ENCODE measurements at places on chromosomes 5 and 9.
A peak's percentile ranks its signal among the peaks of the same experiment; 100 is the strongest.

DNA sequence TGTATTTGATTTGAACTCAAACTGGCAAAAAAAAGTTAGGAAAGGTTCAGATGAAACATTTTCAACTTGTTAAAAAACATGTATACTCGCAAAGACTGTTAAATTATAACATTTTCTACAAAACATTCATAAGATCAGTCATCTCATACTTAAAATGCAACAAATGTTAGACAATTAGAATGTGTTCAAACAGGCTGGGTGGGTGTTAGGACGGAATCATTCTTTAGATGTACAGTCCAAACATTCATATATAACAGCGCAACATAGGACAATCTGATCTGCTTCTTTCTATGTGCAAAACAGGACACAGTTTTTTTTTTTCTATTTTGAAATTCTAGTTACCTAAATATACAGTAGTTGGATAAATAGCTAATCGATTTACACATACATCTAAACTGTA is 22.2 kb downstream of the IL4 start:
- no peak for DNase-seq

- DNase-seq: no peak
Measured at GRCh38 chr5:109567374-109568044, 122.2 kb upstream of the MAN2A1 start.

- DNase-seq: no peak
Measured at GRCh38 chr5:53545744-53546143, 14.7 kb upstream of the NDUFS4 start.

DNA sequence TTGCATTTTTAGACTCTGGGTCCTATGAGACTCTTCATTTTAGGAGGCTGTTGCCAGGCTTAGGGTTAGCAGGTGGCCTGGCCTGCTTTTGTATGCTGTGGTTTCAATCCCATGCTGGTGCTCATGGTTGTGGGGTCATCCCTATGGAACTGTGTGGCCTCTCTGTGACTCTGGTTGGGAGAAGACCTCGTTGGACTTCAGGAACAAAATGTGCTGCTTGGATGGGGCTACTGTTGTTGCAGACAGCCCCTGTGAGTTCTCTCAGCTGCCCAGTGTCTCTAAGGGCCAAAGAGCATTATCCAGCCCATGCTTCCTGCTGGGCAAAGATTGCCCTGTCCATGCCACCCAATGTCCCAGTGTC is 169.5 kb upstream of the S1PR3 start:
- DNase-seq: no peak

GRCh38 chr5:134139891-134140469 is 25.5 kb downstream of the TCF7 start:
- no peak for DNase-seq

DNA sequence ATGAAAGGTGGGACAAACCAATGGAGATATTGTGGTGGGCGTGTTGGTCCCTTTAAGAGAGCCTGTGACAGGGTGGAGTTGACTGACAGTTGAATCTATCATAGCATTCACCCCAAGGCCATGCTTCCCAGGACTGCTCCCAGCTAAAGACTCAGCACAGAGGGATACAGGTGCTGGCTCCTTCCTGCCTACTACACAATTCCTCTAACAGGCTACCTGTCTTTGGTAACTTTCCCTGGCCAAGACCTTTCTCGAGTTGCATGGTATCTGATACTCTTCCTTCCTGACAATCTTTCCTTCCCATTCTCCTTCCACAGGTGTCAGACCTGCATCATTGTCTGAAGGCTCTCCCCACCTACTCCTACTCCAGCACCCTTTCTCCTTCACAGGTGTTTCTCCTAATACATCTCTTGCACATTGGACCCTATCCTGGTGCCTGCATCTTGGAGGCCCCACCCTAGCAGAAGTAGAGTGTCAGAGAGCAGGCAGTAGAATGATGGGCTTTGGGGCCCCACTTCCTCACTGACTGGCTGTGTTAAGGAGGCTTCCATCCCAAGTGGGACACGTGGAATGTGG is 120.7 kb upstream of the ALDH1B1 start:
- no peak for DNase-seq

DNA sequence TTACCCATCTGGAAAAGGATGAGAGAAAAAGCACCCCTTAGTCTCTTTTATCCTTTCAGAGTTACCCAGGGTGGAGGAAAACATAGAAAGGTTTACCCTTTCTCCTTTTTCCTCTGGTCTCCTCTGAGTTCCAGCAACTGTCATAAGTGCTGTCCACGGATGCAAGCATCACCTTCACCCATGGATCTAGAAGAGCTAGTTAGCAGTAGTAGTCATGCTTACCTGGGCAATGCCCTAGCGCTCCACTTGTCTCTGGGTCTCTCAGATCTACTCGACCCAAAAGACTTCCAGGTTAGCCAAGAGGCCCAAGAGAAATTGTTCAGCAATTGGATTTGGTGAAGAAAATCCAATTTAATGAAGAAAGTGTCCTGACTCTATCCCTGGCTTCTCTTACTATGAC is 656.2 kb upstream of the PTPRD start:
- no peak for DNase-seq

GRCh38 chr9:135811801-135812200 is 95.5 kb downstream of the CAMSAP1 start:
- DNase-seq: no peak

GRCh38 chr9:138080979-138081378 is 203.4 kb downstream of the CACNA1B start:
- no peak for DNase-seq

- DNase-seq: no peak
Measured at GRCh38 chr9:96214635-96215034, 87.3 kb downstream of the HSD17B3 start.

- DNase-seq: no peak
Measured at GRCh38 chr5:6902094-6902493, 188.9 kb downstream of the TENT4A start.

DNA sequence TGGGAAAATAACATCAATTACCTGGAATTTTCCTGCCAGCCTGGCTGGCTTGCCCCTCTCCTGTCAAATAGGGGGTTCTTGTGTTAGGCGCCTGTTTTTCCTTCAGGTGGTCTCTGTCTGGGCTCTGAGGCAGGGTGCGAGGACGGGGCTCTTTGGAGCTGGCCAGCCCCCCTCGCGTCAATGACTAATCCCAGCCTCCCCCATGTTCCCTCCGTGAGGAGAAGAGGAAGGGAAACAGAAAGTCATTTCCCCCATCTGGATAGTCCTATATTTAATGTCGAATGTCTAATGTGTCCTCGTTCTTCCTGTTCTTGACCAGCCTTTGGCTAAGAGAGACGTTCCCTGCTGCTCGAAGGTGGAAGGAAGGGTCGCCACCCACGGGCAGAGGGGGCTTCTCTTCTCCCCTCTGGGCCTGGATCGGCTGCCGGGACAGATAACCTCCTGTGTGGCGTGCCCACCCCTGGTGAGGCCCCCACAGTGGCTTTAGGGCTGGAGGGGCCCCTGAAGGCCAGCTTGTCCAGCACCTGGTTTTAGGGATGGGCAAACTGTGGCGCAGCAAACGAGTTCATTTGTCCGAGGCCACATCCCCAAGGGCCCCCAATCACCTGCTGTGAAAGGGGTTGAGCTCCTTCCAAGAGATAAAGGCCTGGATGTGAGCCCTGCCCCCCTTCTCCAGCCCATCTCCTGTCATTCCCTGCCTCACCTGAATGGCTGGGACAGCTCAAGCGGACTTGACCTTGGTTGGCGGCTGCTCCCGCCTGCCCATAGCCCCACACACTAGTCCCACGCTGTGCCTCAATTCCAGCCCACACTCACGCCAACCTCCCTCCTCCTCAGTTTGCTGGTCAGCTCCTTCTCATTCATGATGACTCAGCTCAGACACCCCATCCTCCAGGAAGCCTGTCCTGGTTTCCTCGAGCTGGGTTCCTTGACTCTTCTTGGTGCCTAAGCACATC is 35.9 kb upstream of the UNC5A start:
- DNase-seq: no peak

DNA sequence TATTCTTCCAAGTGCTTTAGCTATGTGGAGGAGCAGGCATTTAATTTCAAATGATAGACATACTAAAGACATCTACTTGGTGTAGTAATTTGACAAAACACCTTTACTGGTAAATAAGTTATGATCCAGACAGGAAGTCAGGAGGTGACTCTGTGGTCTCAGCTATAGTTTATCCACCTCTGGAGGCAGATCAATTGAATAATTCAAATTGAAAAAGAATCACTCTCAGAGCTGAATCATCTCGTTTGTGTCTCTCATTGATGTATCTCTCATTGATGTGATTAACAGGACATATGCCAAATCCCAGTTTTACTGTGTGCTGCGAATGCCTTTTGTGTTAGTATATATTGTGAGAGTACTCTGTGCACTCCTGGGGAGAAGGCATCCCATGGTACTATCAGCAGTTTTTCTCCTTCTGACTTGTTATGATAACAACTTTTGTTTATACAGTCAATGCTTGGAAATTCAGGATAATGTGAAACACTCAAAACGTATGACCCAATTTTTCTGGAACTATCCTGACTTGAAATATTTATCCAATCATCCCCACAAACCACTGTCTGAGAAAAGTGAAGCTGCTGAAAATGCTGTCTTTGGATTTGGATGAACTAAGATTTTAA is 48.5 kb upstream of the DAB2 start:
- no peak for DNase-seq

- no peak for DNase-seq
Measured at GRCh38 chr9:87573841-87574342, 76.2 kb downstream of the DAPK1 start.

DNA sequence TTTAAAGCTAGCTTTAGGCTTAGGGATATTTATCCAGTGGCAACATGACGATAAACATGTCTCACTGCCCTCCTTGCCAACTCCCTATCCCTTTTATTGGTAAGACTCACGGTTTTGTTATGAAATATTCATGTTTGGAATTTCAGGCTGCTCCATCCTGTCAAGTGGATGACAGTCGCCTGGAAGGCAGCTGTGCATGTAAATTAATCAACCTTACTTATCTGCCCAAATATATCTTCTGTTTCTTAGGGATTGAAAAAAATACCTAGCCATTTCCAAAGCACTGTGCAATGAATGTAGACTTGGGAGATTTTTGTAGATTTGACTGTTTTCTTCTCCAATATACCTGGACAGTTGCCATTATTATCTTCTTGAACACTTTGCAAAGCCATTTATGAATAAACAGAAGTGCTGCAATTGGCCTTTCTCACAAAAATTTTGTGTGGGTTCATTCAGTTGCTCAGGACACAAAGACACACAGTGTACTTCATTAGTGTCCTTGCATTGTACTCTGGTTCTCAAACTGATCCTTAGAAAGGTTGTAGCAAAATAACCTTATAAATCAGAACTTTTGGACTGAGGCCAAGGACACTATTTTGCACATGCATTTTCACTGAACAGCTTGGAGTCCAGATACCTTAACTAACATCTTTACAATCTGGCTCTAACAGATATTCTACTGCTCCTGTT is 889.4 kb upstream of the SEMA6A start:
- no peak for DNase-seq

DNA sequence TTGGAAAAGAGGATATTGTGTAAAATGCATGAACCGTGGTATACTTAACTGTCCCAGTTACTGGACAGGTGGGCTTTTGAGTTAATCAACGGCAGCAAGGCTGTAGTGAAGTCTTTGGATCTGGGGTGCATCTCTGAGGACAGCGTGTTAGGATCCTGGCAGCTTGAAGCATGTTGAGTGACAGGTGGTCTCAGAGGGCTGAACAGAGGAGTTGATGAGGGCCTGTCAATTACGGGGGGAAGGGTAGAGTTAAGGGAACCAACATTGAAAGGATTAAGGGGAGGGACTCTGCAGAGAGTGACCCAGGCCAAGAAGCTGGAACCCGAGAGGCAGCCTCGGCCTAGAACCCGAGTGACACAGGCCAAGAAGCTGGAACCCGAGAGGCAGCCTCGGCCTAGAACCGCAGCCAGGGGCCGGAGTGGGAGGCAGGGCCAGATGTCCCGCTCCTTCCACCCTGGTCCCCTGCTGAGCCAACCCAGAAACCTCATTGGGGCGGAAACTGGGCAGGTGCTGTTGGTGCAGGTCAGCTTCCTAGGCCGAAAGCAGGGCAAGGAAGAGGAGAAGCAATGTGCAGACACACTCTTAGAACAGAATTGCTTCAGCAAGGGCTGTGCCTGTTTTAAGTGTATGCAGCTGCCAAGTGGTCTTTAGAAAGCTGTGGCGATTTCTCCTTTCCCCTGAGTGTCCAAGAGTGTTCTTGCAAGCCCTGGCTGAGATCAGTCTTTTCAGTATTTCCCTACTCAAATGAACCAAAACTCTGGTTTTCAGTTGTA is 62.0 kb downstream of the ANKRD33B start:
- no peak for DNase-seq

DNA sequence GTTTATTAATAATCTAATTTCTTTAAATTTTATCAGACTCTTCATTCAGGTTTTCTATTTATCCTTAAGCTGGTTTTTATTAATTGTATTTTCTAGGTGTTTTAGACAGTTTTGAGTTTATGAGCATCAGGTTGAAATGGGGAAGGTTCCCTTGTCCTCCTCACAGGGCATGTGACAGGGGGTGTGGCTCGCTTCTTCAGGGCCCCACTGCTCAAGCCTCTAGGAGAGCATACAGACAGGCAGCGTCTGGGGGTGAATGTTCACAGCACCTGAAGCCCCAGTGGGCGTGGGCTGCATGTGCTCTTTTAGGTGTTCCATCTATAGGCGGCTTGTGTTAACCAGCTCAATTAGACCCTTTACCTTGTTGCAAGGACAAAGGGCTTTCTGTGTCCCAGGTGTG is 78.2 kb upstream of the RUFY1 start:
- DNase-seq: no peak

DNA sequence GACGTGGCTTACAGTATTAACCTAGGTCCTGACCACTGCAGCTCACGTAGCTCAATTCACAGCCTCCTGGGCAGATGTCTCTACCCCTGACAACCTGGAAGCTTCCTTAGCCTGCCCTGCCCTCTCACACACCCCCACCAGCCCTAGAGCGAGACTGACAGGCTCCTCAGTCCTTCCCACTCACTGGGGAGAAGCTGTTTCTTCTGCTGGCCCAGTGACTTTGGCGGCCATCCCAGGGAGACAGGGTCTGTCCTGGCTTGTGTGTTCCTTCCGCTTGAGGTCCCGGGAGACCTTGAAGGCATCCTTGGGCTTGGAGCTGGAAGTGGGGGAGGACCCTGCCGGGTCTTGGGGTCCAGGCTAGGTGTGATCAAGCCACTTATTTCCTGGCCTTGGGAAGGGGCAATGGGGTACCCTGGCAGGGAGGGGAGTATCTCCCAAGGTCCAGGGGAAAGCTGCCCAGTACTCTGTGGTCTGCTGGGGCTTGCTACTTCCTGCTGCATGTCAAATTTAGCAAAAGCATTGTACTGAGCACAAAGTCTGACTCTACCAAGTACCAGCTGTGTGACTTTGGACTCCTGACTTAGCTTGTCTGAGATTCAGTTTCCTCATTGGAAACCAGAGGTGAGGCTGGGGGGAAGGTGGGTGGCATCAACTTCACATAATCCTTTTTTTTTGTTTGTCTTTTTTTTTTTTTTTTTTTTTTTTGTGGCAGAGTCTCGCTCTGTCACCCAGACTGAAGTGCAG is 1.9 kb downstream of the MIGA2 start:
- no peak for DNase-seq

- DNase-seq: peak; percentile 60
Measured at GRCh38 chr9:98117984-98118639, 910 bp downstream of the TRIM14 start.

DNA sequence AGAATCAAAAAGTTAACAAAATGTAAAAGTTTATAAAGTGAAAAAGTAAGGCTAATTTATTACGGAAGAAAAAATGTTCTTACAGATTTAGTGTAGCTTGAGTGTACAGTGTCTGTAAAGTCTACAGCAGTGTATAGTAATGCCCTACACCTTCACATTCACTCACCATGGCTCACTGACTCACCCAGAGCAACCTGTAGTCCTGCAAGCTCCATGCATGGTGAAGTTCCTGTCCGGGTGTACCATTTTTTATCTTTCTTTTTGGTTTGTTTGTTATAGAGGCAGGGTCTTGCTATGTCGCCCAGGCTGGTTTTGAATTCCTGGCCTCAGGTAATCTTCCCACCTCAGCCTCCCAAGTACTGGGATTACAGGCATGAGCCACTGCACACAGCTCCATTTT is 93.6 kb downstream of the MED27 start:
- DNase-seq: no peak

Data from CD4-positive, alpha-beta T cell treated with Interleukin-1 beta for 1 hour (primary cell).